NCI-H2081 treated with DMSO at 0.1 percent for 48 hours (cell line): ENCODE measurements at places on chromosomes 1 and 21.

- DNase-seq: no peak
Observed at GRCh38 chr1:178938959-178939317, 68.1 kb upstream of the ANGPTL1 start.

DNA sequence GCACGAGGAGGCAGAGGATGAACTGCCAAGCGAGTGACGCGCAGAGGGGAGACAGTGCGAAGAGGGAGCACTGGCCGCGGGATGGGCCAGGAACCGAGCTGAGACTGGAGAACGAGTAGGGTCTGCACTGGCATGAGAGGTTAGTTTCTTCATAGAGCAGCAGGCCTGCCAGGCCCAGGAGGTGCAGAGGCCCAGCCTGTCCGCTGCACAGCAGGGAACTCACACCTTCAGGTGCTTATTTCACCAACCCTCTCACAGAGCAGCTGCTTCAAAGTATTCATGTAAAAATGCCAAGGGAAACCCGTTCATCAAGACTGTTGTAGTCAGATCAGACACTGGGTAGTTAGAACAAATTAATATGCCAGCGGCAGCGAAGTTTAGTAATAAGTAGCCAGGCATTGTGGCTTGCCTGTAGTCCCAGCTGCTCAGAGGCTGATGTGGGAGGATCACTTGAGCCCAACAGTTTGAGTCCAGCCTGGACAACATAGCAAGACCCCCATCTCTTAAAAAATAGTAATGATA is 144.5 kb downstream of the SLC45A1 start:
- no peak for DNase-seq

- no peak for DNase-seq
Observed at GRCh38 chr1:221254813-221255212, 375.6 kb downstream of the HLX start.

GRCh38 chr1:245215071-245215470 is 60.3 kb downstream of the KIF26B start:
- DNase-seq: no peak

DNA sequence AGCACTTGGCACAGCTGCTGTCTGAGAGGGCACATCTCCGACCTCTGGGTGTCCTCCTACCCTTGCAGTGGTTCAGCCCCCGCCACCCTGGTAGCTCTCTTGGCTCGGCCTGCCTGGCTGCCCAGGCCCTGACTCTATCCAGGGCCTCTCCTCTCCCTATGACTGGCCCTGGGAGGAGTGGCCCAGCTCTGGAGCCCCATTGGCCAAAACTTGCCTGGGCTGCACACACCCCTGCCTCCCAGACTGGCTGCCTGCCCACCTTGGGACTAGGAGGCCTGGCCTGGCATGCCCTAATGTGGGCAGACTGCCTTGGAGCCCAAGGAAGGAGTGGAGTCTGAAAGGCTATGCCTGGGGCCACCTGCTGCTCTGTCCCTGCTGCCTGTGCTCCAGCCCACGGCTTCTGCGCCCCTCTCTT is 33.6 kb downstream of the ACOT11 start:
- DNase-seq: no peak

DNA sequence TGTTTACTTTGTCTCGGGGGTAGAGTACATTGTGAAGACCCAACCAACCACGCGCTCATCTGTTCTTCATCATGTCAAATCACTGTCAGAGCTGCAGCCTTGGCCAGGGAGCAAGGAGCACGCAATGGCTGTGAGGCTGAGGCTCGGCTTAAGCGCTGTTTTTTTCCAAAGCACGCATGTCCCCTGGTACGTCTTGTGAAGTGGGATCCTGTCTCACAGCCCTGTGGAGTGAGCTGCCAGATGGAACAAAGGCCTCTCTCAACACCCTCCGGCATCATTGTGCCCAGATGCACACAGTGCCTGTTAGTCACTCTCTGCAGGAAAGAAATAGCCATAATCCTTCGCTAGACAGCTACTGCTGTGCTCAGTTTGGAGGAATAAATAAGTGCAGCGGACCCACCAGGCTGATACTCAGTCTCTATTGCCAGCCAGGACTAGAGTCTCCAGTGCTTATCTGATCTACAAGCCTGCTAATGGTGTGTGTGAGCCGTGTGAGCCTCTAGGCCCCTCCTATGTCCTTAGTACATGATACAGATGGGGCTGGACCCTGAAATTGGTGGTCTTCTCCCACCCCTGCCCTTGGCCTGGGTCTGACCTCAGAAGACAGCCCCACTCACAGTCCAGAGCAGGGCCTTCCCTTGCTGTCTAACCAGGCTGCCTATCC is 91.3 kb upstream of the COA6 start:
- no peak for DNase-seq

DNA sequence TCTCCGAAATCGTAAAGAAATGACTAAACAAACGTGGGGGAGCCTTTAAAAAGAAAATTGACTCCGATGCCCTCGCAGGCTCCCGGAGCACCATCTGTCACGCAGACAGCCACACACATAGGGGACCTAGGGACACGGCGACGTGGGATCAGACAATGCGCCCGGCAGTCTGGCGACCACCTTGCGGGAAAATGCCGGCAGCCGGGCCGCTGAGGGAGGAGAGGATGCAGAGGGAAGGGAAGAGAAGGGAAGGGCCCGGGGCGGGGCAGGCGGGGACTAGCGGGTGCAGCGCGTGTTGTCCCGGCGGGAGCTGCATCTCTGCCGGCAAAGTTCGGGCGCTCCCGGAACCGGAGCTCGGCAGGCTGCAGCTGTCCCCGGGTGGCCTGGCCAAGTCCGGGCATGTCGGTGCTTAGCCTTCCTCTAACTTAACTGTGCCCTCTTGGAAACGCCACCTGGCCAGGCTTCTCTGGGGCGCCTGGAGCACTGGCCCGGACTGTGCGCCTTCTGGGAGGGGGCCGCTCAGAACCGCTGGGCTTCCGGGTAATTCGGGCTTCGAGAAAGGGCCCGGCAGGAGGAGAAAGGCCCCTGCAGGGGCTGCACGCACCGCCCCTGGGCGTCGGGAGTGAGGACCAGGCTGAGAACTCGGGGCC is 1.8 kb downstream of the NHLH2 start:
- no peak for DNase-seq

GRCh38 chr1:210364479-210364878 is 35.8 kb downstream of the HHAT start:
- no peak for DNase-seq

GRCh38 chr1:116194568-116194967 is 83.4 kb downstream of the MAB21L3 start:
- no peak for DNase-seq

DNA sequence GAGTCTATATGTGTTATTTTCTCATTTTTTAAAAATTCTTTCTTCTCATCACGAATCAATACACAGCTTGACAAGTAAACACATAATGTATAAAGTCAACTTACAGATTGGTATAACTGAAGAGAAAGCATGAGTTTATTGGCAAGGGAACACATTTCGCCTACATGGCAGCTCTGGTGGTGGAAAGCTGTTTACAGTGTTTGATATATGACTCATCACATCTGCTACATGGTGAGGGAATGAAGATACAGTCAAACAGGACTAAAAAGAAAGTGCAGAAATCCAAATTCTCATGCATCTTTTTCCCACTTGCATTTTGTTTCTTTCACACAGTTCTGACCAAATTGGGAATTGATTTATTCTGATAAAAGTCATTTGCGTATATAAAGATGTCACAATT is 122.2 kb upstream of the ADGRL4 start:
- DNase-seq: no peak

DNA sequence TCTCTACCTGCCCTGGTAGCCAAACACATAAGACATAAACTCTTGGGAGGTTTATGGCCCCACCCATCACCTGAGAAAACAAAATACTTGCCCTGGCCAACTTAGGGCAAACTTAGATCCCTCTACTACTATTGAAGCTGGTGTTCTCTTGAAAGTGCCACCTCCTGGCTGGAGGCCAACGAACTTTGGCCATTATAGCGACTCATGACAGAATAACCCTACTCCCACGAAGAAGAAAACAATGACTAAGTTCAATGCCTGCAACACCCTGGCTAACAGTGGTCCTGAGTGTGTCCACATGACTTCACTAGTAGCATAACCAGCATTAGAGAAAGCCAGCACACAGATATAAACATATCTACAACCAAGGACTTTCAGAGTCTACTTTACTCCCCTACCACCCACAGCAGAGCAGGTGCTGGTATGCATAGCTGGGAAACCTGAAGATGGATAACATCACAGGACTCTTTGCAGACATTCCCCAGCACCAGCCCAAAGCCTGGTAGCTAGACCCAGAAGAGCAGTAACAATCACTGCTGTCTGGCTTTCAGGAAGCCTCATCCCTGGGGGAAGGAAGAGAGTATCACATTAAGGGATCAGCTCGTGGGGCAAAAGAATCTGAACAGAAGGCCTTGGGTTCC is 81.0 kb downstream of the SLC30A10 start:
- DNase-seq: no peak

GRCh38 chr1:10106756-10107475 is 74.2 kb downstream of the UBE4B start:
- DNase-seq: no peak

- DNase-seq: no peak
Observed at GRCh38 chr1:207000651-207001291, 30.5 kb upstream of the FCAMR start.

- no peak for DNase-seq
Observed at GRCh38 chr21:31886915-31887314, 14.1 kb downstream of the HUNK start.

- DNase-seq: no peak
Observed at GRCh38 chr1:81314513-81315233, 486.1 kb upstream of the ADGRL2 start.

DNA sequence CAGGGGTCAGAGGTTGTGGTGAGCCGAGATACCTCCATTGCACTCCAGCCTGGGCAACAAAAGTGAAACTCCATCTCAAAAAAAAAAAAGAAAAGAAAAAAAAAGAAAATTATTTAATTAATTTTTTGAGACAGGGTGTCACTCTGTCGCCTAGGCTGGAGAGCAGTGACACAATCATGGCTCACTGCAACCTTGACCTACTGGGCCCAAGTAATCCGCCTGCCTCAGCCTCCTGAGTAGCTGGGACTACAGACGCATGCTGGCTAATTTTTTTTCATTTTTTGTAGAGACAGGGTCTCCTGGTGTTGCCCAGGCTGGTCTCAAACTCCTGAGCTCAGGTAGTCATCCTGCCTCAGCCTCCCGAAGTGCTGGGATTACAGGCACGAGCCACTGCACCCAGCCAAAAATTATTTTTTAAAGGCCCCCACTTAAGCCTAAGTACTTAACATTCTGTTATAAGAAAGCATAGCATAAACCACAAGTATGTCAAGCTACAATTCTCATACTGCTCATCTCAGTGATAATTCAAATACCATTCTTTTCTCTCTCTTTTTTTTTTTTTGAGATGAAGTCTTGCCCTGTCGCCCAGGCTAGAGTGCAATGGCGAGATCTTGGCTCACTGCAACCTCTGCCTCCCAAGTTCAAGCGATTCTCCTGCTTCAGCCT is 19.9 kb downstream of the NUCKS1 start:
- no peak for DNase-seq

DNA sequence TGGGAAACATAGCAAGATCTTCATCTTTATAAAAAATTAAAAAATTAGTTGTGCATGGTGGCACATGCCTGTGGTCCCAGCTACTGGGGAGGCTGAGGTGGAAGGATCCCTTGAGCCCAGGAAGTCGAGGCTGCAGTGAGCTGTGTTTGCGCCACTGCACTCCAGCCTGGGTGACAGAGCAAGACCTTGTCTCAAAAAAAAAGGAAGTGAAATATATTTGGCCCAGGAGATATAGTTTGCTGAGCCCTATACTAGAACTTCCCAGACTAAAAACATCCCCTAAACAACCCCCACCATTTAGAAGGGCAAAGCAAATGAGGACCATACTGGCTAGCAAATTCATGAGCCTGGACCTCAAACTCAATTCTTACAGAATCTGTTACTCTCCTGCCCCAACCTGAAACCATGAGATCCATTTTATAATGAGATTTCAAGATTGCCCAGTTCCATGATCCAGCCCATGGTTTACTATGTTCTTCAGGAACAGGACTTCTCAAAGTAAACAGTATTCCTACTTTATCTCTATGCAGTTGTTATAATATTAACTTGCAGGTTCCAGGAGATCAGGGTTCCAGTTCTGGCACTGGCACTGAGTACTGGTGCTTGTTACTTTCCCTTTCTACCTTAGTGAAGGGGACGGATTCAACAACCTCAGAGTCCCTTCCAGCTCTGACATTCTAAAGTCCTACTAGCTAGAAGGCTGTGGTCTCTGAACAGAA is 48.9 kb upstream of the TADA1 start:
- DNase-seq: no peak

- no peak for DNase-seq
Observed at GRCh38 chr1:18645747-18646090, 15.1 kb downstream of the PAX7 start.

- DNase-seq: no peak
Observed at GRCh38 chr1:37017720-37018119, 16.6 kb downstream of the GRIK3 start.

- no peak for DNase-seq
Observed at GRCh38 chr1:221670081-221670480, 71.8 kb downstream of the DUSP10 start.

GRCh38 chr1:152162792-152163463 is 3.9 kb upstream of the RPTN start:
- DNase-seq: no peak

DNA sequence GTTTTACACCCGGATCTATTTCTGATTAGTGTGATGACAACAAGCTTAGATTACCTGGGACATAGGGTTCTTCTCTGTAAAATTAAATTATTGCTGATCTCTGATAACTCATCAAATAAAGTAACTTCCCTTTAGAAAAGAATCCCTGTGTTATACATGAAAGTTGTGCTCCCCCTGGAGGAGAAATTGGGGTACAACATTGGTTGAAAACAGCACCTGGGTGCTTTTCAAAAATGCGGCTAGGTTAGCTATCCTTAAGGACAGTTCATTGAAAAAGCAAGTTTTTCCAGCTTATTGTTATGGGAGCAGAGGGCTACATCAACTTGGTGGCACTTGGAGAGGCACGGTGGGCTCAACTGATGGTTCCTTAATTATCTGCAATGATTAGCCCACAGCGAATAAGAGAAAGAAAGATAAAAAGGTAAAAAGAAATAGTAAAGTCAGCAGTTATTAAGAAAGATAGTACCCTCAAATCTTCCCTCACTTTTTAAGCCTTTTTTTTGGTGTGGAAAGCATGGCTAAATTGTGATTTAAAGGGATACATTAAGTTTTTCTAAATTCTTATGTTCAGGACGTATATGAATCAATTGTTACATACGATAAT is 97.8 kb downstream of the FMN2 start:
- DNase-seq: peak; percentile 4

GRCh38 chr1:226372885-226373284 is 35.0 kb downstream of the PARP1 start:
- no peak for DNase-seq

GRCh38 chr1:201562659-201563405 is 23.9 kb downstream of the NAV1 start:
- DNase-seq: no peak

DNA sequence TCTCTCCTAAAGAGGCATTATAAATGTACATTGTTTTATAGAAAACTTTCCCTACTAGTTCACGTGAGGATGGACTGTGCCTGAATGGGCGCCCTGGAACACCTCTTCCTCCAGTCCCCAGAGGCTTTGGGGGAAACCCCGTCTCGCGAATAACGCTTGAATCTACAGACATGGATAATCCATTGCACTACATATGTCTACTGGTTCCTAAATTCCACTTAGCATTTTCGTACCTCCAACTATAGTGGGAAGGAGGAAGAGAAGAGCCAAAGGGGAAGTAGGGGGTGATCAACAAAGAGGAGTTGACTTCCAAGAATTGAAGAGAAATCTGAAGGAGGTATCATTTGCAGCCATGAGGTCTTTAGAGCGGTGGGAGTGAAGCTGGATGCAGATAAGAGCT is 11.1 kb downstream of the BARHL2 start:
- no peak for DNase-seq

GRCh38 chr1:24309762-24310485 is 9.2 kb upstream of the GRHL3 start:
- DNase-seq: no peak

GRCh38 chr1:31957701-31958674 is 19.8 kb upstream of the PTP4A2 start:
- no peak for DNase-seq
